EL (cell line): ENCODE measurements at places on chromosomes 6 and 20.

DNA sequence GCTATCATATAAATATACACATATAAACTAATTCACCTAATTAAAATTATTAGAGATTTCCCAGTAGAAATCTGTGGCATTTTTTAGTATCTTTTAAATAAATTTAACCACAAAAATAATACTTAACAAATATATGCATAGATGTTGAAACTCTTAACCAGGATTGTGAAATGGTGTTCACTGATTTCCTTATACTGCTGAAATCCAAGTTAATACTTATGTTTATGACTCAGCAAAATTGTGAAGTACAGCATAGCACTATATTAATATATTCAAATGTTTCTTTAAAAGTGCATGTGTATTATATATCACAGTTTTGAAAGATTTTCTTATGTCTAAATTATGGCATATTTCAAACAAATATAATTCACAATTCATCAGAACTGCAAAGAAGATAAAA, 328.2 kb upstream of the MANEA start:
- no peak for DNase-seq

DNA sequence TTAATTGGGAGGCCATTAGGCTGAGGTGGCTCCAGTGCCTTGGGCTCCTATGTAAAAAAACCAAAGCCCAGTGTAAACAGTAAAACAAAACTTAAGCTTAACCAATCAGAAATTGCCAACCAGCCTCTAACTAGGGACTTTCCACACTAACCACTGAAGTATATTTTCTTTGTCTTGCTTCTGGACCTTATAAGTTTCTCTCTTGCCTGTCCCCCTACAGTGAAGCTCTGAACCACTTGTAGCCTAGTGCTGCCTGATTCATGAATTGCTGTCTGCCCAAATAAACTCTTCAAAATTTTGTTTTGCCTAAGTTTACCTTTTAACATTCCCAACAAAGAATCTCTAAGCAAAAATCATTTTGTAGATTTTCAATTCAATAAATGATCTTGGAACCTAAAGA, 28.2 kb downstream of the POPDC3 start:
- peak; percentile 28 for DNase-seq

DNA sequence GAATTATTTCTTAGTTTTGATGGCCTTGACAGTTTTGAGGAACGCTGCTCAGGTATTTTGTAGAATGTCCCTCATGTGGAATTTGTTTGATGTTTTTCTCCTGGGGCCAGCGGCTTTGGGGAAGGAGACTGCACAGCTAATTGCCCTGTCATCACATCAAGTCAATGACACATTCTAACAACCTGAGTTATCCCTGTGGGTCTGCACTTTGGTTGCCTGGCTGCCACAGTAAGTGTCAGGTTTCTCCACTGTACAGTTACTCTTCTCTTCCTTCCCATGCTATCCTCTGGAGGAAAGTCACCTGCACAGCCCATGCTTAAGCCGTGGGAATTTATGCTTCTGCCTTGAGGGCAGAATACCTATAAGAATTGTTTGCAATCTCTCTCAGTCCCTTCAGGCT, 1.4 kb upstream of the TREML4 start:
- no peak for DNase-seq

DNA sequence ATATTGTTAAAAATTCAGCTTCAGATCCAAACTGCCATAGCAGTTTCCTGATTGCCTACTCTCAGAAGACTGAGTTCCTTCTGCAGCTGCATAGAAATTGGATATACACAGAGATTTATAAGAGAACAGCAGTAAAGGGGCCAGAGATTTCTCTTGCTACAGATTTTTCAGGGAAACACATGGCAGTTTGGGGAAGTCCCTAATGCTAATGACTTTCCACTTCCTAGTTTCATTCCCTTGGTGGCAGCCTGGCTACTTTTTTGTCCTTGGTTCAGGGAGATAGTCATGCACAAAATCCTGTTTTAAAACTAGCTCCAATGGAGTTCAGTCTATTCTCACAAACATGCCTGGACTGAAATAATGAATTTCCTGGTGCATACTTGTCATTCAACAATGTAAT, 125.3 kb upstream of the PLCB4 start:
- DNase-seq = no peak

DNA sequence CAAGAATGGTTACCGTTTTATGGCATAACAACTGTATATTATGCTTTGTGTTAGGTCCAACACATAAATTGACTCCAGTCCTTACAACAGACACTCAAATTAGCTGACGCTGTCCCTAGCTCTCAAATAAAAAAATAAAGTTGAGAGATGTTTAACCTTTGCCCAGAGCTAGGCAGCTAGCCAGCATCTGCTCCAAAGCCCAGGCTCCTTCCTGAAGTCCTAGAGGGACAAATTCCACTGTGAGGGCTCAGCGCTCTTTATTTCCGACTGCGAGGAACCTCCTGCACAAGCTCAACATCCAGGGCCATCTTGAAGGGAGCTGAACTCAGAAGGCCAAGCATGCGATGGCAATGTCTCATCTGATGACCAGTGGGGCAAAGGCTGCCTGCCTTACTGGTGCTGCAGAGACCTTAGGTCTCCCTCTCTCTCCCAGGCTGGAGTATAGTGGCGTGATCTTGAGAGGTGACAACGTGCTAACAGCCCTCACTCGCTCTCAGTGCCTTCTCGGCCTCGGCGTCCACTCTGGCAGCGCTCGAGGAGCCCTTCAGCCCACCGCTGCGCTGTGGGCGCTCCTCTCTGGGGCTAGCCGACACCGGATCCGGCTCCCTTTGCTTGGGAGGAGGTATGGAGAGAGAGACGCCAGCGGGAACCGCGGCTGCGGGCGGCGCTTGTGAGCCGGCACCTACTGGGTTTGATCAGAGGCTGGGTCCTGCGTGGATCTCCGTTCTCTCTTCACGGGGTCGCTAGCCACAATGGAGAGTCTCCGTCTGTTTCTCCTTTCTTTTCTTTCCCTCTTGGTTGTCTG, 24.7 kb upstream of the GFOD1 start:
- no peak for DNase-seq

GRCh38 chr20:20712004-20712473, 405 bp downstream of the RALGAPA2 start:
- peak; percentile 3 for DNase-seq
